ENCODE measurements at places on chromosomes 6 and 20. TPM values are rescaled to one million over a fixed set of nuclear protein-coding genes. Genes with fewer than 3 reads are reported as not detected.

The BTN1A1 gene
- polyA plus RNA-seq, result not detected

The GJA10 gene
- polyA plus RNA-seq, result not detected

The ZBTB46 gene
- 0.12 TPM for polyA plus RNA-seq

The SEC63 gene
- 22.7 TPM for polyA plus RNA-seq

The LAMA5 gene
- polyA plus RNA-seq, result 9.7 TPM

The ULBP1 gene
- 1.3 TPM for polyA plus RNA-seq

The GTF2H4 gene
- polyA plus RNA-seq, result 28.8 TPM
